Hindlimb muscle (tissue), 1 donor: ENCODE measurements at places on chromosomes 16 and 17. TPM values are rescaled to one million over a fixed set of nuclear protein-coding genes. Genes with fewer than 3 reads are reported as not detected.

DNA sequence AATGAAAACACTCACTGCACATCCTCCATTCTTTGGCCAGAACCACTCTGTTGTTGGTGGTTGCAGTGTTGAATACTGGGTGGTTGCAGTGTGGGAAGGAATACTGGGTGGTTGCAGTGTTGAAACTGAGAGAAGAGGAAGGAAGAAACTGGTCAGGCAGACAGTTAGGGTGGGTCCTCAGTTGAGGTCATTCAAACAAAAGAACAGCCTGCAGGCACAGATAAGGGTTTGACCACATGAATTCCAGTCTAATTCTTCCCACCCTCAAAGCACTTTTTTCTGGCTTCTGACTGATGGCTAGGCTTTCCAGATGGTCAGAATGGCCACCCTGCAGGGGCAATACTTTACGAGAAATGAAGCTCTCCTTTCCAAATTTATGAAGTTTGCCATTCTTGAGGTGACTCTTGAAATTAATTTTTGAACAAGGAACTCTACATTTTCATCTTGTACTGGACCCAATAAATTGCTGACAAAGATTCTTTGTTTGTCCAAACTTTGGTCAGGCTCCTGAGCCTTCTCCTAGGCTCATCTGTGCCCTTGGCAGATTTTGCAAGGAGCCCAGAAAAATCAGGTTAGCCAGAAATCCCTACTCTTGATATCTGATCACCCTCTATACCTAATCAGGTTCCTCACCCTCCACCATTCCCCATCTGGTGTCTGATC, 596.6 kb upstream of the CDH5 start:
- no peak for DNase-seq

The WFDC1 gene
- 1.1 TPM for polyA plus RNA-seq

The IRX5 gene
- polyA plus RNA-seq, result 1.1 TPM

DNA sequence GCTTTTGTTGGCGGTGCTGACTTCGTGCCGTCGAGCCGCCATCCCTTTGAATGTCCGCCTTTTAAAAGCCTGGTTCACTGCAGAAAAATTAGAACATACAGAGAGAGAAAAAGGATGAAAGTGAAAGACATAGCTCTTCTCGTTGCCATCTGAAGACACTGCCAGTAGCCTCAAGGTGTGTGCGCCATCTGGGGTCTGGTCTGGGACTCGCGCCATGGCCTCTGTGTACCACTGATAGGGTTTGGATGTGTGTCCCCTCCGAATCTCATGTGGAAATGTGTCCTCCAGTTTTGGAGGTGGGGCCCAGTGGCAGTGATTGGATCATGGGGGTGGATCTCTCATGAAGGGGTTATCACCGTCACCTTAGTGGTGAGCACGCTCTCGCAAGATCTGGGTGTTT, 15.5 kb downstream of the GSE1 start:
- no peak for DNase-seq

The KRT31 gene
- polyA plus RNA-seq, result 2.3 TPM
